ENCODE measurements at places on chromosomes 5 and 9.

GRCh38 chr9:115195912-115196311, 78.0 kb upstream of the TNC start:
- DNase-seq, result no peak

GRCh38 chr5:43409809-43410271, 2.4 kb downstream of the CCL28 start:
- no peak for DNase-seq

GRCh38 chr9:98218562-98219363, 26.3 kb upstream of the CORO2A start:
- DNase-seq, result no peak

DNA sequence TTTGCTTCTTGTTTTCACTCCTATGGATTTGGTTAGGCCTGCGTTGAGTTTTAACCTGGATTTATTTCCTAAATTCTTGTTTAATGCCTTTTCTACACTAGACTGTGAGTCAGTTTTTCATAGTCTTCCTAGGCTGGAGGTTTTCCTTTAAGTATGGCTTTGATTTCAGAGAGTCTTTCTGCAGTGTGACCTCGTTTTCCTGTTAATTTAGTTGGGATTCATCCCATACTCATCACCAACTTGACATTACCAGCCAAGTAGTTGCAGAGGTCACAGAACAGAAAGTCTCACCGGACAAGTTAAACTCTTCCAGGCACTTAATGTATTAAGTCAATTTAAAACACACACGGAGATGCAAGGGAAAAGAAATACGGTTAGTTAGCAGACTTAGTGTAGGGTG, 29.7 kb upstream of the AUH start:
- DNase-seq, result no peak

DNA sequence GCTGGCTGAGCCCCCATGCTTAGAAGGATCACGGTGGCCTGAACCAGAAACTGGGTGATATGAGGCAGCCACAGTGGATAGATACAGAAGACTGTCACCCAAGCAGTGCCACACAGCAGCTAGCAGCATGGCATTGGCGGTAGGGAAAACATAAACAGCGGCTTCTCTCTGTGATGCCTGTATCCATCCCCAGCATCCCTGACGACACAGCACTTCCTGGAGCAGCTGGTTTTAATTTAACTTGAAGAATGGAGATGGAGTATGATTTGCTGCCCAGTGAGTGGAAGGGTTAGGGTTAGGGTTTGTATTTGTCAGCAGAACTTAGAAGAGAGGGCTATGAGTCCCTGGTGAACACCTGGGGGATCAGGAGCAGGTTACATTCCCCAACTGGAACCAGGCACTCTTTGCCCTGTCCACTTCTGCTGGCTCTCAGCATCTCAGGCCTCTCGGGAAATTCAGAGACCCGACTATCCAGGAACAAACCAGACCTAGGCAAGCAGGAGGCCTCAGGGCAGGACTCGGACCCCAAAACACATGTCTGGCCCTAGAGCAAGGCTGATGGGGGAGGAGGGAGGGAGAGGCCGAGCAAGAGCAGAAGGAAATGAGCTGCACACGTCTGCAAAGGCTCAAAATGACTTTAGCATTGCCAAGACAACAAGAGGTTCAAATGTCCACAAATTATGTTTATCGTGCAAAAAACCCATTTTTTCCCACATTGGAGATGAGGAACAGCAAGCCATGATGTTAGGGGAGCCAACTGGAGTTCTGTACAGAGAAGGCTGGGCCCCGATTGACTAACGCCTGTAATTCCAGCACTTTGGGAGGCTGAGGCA, 6.5 kb upstream of the GGTA1 start:
- DNase-seq, result no peak

Data from central memory CD4-positive, alpha-beta T cell (primary cell).